ENCODE measurements at places on chromosomes 6 and 20.
A peak's percentile ranks its signal among the peaks of the same experiment; 100 is the strongest.

DNA sequence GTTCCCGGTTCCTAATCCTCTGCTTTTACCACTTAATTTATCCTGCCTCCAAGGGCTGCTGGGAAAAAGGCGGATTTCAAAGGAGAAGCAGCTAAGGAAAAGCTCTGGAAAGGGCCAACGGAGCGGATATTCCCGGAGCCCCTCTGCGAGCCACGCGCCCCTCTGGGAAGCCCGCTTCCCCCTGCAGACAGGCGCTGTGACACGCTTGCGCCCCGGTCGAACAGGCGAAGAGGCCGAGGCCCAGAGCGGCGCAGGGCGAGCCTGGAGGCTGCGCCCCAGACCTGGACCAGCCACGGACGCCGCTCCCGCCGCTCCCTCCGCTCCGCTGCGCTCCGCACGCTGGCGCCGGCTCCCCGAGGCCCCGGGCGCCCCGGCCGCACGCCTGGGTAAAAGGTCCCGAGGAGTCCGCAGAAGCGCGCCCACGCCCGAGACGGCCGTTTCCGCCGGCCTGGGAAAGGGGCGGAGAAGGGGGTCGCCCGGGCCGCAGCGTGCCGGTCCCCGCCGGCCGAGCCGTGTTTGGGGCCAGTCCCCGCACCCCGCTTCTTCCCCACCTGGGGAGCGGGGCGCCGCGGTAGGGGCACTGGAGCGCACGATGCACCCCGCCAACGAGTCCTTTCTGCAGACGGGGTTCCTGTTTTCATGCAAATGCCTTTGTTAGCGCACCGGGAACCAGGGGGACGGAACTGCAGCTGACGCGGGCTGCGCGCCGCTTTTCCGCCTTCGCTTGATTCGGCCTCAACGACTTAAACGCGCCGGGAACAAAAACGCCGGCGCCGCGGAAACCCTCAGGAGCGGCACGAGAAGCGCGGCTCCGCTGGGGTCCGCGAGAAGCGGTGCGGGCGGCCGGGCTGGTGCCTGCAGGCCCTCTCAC lies 91.9 kb upstream of the SIRPA start:
- DNase-seq, result peak; percentile 20

DNA sequence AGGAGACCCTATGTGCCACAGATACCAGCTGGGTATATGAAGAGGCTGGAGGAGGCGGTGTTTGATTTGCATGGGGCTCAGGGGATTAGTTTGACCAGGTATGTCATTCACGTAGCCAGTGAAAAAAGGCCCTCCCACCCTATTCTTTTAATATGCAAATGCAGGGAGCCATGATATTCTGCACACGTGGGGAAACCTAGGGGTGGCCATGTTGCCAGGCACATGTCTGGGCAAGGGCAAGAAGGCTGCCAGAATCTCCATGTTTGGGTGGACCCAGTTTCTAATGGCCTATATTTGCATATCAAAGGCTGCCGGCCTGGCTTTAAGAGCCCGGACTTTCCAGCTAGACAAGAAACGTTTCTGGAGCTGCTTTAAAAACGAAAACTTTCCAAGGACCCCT lies 60.4 kb downstream of the SOX4 start:
- DNase-seq, result no peak

DNA sequence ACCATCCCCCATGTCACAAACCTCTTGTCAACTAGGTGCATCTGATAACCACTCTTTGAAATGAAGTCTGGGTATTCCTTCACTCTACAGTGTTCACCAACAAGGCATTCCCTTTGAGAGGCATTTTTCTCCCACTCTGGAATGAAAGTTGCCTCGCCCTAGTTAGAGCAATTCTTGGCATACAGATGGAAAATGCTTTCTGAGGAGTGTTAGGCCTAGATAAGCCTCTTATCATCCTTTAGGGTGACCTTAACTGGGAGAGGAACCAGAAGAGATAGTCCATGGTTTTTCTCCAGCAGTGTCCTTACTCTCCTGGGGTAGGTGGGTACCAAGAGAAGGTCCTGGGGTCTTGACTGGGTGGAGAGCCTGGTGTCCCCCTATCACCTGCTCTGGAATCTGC lies 14.8 kb downstream of the CLIC5 start:
- DNase-seq, result no peak

GRCh38 chr6:73630401-73630800 lies 23.4 kb downstream of the SLC17A5 start:
- no peak for DNase-seq

- no peak for DNase-seq
Measured at GRCh38 chr6:56363796-56364430, 116.5 kb upstream of the COL21A1 start.

GRCh38 chr6:15689586-15690482 lies 27.0 kb upstream of the DTNBP1 start:
- DNase-seq, result no peak

GRCh38 chr6:1335367-1336037 lies 23.6 kb downstream of the FOXQ1 start:
- DNase-seq, result no peak

DNA sequence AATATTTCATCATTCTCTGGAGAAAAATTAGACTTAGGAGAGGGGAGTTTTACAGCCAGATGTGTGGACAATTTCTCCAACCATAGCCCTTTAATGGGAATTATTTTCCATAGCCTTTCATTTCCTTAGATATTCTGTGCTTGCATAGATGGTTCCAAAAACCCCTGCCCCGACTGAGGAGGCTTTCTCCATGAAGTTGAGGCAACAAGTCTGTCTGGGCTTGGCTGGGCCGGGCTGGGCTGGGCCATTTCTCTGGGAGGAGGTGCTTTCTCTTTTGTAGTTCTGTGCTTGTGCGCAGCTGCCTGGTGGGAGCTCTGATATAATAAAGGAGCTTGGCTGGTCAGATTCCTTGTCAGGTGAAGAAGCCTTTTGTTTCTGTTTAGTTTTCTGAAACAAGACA lies 71.4 kb downstream of the SOBP start:
- no peak for DNase-seq

DNA sequence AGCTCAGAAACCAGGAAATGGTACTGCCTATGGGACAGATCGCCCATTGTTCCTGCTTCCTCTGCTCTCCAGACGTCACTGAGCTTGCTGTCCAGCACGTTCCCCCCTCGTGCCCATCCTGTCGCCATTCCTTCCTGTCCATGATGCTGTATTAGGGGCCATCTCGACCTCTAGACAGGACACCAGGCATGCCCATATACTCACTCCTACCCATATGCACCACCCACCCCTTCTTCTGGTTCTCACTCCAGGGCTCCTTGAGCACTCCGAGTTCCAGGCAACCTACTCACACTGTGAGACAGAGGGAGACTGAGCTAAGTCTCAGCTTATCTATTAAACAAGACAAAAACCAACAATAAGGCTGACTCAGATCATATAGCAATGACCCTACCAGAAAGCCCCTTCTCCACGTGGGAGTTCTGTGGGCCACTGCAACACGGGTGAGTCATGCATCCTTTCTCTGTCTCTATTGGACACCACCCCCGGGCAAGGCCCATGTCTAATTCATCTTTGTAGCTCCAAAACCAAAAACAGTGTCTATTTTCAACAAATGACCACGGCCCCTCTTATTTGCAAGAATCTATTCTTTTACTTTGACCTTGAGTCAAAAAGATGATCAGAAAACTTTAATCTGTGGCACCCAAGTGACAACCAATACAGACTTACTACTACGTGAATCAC lies 65.7 kb downstream of the PSMG4 start:
- DNase-seq, result no peak

DNA sequence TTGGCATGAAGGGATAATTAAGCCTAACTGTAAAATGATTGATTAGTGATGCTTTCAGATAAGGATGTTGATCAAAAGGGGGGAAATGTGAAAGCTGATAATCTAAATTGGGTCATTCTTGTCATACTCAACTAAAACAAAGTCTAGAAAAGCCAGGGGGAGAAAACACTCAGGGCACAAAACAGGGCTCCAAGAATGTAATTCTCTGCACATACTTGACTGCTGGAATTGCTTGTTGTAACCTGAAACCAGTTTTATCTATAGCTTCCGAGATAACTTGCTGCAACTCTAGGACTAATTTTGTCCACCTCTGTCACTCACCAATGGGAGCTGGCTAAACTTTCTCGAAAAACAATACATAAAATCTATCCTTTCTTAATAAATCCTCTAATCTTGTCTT lies 310.3 kb downstream of the CLVS2 start:
- no peak for DNase-seq

DNA sequence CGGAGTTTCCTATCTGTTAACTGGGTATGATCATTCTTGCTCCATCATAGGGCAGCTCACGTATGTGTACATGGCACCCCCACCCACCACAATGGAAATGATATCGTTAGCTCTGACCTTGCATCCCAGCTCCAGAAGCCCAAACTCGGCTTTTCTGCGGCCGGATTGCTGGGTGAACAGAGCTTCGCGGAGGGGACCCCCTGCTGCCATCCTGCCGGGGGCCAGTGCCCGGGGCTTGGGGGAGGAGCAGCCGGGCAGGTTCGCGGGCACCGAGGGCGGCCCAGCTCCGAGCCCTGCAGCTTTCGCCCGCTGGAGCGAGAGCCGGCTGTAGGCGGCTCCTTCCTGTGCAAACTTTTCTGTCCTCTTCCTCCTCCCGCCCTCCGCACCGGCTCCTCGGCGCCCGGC lies 24.9 kb upstream of the FUCA2 start:
- DNase-seq, result peak; percentile 32

- no peak for DNase-seq
Measured at GRCh38 chr20:36775196-36775595, 1.6 kb upstream of the DSN1 start.

DNA sequence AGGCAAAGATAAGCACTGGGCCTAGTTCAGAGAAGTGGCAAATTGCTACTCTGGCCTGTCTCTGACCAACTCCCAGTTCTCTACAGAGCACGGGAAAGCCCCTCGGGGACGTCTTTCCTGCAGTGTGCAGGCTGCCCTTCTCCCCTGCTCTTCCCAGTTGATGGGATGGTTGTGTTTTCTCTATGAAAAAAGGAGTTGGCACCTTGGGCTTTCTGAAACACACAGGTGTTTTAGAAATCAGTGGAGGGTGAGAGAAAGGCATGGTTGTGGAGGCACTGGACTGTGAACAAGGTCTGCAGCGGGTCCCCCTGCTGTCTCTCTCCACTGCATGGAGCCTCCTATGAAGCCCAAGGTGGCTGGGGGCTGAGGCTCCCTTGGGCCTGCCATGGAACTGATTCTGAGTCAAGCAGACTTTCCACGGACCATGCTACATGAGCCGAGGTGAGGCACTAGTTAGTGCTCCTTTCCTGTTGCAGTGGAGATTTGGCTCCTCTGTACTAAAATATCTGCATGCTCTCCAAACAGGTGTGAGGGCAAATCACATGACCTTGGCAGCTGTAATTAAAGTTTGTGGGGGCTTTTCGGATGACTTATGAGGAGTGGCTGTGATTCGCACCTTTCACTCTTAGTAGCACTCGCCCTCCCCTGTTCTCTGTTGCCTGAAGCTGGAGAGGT lies 16.3 kb downstream of the GTSF1L start:
- DNase-seq, result no peak

GRCh38 chr20:31590717-31591225 lies 14.3 kb upstream of the ID1 start:
- DNase-seq, result no peak

DNA sequence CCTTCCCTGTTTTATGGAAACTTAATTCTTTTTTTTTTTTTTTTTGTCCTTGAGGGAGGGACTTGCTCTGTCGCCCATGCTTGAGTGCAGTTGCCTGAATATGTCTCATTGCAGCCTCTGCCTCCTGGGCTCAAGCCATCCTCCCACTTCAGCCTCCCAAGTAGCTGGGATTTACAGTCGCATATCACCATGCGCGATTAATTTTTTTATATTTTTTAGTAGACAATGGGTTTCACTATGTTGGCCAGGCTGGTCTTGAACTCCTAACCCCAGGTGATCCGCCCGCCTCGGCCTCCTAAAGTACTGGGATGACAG lies 654 bp downstream of the TMEM14C start:
- no peak for DNase-seq

GRCh38 chr20:50192364-50193198 lies 2.0 kb downstream of the CEBPB start:
- peak; percentile 63 for DNase-seq

GRCh38 chr6:1952740-1953360 lies 292.6 kb downstream of the GMDS start:
- DNase-seq, result no peak

- no peak for DNase-seq
Measured at GRCh38 chr6:150899231-150899630, 33.7 kb downstream of the MTHFD1L start.
